ENCODE measurements at places on chromosomes 7 and 10.

DNA sequence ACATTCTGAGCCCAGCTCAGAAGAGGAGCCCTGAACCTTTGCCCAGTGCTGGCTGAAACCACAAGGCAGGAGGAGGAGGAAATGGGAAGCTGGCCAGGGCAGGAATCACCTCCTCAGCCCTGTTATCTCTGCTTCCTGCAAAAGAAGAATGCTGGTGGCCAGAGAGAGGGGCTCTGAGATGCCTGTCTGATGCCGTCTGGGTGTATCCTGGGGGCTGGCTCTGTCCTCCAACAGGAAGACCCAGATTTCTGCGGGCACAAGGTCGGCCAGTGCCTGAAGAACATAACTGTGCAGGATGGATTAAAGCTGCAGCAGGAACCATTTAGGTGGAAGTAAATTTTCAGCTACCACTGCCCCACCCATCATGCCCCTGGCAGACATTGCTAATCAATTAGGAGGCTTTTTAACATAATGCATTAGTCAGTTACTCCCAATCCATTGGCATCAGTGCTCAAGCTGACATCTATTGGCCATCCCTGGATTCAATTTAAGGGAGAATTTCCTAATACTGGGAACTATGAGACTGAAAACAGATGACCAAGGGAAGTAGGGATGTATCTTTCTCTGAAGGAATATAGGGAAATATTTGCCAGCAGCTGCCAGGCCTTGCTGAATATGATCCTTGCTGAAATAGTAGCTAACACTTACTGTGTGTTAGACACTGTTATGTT is 67.7 kb downstream of the COL13A1 start:
- DNase-seq = no peak

DNA sequence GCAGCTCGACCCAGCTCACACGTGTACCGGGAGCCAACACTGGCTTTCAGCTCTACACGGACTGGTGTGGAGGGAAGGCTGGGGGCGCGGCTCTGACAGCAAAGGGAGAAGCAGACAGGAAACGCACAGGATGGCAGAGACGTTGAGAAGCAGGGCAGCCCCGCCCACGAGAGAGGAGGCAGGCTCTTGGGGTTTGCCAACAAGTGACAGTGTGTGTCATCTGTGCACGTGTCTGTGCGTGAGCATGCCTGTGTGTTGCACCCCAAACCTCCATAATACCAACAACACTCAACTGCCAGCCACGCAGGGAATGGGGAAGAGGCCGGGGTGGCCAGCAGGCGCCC is 64.4 kb upstream of the PDGFA start:
- peak; percentile 94 for DNase-seq

DNA sequence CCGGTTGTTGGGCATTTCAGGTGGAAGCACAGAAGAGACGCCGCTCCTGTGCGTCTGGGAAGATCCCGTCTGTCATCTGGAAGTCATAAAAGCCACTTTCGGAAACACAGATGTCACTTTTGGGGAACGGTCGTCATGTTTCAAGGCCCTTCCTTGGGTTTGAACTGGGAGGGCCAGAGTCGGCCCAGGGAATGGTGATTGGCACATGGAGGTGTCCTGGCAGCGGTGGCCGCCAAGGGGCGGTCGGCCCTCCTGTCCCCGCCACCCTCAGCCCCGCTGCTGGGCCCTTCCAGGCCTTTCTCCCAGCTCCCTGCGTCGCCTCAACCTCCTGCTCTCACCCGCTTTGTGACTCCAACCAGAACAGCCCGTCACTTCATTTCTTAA is 115.2 kb upstream of the SFMBT2 start:
- no peak for DNase-seq

- DNase-seq = no peak
Measured at GRCh38 chr10:69045441-69046300, 42.2 kb upstream of the SRGN start.

- no peak for DNase-seq
Measured at GRCh38 chr7:34080513-34080912, 175.2 kb downstream of the BMPER start.

DNA sequence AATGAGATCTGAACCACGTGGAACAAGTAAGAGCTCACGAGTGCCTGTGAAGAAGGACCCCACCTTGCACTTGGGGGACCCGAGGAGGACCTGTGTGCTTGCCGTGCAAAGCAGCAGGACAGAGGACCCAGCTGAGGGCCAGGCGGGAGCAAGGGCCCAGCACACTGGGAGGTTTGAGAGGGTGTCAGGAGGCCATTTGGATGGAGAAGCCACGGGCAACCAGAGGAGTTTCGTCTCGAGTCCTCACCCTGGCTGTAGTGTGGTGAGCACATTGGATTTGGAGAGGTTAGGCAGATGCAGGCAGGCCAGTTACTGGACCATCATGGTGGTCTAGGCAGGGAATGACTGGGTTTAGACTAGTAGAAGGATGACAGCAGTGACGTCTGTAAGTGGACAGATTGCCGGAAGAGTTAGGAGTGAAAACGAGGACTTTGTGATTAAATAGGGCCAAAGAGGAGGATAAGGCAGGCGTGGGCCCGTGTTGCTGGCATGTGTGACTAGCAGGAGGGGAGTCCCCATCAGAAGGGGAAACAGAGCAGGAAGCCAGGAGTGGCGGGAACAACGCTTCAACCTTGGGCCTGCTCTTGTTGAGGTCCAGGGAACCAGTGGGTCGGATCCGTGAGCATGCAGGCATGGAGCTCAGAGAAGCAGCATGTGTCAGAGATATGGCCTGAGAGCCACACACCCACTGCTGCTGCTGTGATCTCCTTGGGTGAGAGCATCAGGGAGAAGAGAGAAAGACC is 208.2 kb downstream of the MGMT start:
- DNase-seq = no peak

DNA sequence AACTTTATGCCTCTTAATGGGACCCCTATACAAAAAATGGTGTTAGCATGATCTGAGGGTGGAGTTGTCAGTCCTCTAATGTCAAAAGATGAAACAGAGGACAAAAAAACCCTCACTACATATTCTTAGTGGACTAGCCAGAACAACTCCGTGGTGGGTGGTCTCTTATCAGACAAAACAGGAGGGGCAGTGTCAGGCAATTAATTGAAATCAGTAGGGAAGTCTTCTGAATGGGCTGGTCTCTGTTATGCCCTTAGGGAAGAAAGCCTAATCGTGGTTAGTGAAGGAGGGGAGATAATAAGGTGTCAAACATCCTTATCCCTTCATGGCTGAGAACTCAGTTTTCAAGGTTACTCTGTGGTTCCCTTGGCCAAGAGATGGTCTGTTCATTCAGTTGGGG is 909.4 kb downstream of the GRID1 start:
- DNase-seq = no peak

DNA sequence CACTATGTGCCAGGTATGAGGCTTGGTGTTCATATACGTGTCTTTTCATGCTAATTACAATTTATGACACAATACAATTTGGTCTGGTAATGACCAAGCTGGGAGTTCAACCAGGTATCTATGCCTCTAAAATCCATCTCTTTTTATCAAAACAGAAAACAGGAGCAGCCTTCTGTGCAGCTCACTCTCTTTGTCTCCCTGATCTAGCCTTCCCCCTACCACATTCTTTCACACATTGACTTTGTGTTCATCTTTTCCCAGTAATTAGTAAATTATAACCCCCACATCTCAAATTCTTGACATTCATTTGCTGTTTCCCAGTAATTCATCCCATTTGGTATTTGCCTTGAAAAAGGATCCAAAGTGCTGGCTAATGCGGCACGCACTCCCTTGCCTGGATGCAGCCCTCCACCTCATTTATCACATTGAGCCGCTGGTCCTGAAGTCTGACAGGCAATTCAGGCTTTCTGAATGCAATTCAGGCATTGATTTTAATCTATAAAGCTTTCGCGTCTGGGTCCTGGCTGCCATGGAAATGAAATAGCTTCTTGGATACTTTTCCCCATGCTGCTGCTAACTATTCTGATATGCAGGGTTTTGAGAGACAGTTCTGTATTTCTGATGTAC is 112.5 kb upstream of the ANKRD1 start:
- no peak for DNase-seq

- DNase-seq = no peak
Measured at GRCh38 chr10:3102720-3103427, 35.5 kb downstream of the PFKP start.

DNA sequence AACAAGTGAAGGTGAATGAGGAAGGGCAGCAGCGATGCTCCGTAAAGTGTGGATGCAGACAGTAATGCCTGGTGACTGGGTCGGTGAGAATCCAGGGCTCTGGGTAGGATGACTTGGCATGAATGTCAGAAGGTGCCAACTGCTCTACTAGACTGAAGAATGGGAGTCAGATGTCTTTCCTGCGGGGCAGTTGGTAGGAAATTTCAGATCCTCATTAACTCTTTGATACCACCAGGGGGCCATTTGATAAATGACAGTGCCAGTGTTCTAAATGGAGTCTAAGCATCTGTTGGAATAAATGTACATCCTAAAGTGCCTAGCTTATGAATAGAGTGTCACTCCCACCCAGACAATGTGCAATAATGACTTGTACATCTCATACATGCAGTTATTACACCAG is 462.0 kb downstream of the GRM8 start:
- DNase-seq = no peak

DNA sequence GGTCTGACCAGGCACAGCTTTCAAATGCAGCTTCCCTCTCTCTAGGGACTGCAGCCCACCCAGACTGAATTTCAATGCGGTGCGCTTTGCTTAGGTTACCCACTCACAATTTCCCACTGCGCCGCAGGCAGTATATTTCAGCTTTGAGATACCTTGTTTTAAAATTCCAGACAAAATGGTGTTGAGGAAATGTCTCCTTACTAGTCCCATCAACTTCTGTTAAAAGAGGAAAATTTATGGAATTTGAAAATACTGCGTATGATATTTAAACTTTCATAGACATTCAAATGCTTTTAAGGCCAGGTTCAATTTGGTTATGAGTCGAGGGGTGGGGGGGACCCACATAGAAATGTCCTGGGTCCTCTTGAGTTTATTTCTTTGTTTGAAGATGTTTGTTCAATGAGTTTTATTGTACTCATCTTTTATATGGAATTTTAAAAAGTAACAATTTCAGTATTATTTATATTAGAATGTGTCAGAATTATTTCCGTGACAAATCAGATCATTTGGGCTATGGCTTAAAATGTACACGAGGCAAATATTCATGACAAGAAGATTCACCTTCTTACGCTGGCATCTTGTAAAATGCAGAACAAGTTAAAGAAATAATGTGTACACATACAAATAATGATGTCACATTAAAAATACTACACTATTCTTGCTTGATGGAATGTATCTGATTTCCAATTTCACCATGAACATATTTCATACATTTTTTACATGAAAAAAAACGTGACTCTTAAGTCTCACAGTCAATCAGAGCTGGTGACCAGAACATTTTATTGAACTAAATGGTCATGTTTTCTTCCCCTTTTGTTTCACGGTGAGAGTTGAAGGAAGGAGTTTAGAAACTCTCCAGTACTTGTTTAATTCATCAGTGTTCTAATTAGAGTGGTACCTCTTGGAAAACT is 1.3 kb downstream of the IKZF1 start:
- no peak for DNase-seq

- no peak for DNase-seq
Measured at GRCh38 chr7:14999331-14999730, 96.8 kb upstream of the DGKB start.

All from activated CD4-positive, alpha-beta T cell treated with anti-CD3 and anti-CD28 coated beads, Interleukin-2, amount 50 U/mL, for 48 hours (primary cell).